ENCODE measurements at places on chromosomes 6 and 20.

DNA sequence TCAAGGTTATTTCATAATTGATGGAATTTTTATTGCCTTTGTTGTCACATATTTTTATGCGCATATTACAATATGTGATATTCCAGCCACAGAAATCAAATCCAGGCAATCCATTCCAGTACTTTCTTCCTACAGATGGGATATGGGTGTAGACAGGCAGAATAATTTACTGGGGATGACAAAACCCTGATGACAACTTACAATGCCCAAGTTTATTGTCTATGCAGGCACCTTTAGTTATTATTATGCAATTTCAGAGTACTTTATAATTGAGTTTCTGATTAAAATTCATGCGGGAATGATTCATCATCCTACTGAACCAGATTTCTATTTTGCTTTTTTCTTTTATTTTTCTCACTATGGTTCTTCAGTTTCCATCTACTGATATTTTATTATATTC lies 358.7 kb downstream of the LMBRD1 start:
- no peak for DNase-seq

GRCh38 chr6:144758602-144759001 lies 473.5 kb downstream of the UTRN start:
- no peak for DNase-seq

DNA sequence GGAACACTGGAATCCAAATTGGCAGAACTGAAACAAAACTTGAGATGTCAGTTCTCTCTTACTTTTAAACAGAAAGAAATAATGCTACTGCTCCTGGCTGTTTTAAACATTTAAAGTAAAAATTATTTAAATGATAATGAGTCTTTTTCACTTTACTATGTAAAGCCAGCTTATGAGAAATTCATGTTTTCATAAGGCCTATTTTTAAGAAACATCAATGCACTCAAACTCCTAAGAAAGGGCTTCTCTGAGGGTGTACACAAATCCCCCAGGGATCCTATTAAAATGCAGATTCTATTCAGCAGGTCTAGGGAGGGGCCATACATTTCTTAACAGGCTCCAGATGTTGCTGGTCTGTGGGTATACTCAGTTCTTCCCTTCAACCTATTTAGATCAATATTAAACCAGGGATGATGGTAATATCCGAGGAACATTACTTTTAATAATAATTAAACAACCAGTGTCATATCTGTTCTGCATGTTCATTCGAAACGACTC lies 2.3 kb downstream of the FERMT1 start:
- DNase-seq: no peak

GRCh38 chr6:29810371-29810770 lies 17.3 kb upstream of the HLA-G start:
- DNase-seq: no peak

GRCh38 chr6:105909106-105909505 lies 177.0 kb upstream of the PRDM1 start:
- peak; percentile 85 for DNase-seq

GRCh38 chr20:35954907-35955251 lies 577 bp upstream of the SCAND1 start:
- DNase-seq: no peak

GRCh38 chr20:57393321-57394120 lies 2.3 kb downstream of the RBM38 start:
- DNase-seq: no peak

DNA sequence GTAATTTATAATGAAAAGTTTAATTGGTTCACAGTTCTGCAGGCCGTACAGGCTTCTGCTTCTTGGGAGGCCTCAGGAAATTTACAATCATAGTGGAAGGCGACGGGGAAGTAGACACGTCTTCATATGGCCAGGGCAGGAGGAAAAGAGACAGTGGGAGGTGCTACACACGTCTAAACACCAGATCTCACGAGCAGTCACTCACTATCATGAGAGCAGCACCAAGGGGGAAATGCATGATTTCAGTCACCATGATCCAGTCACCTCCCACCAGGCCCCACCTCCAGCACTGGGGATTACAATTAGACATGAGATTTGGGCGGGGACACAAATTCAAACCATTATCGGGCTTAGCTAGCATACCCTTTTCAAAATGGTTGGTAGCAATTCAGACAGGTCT lies 41.2 kb downstream of the EIF2S2 start:
- no peak for DNase-seq

DNA sequence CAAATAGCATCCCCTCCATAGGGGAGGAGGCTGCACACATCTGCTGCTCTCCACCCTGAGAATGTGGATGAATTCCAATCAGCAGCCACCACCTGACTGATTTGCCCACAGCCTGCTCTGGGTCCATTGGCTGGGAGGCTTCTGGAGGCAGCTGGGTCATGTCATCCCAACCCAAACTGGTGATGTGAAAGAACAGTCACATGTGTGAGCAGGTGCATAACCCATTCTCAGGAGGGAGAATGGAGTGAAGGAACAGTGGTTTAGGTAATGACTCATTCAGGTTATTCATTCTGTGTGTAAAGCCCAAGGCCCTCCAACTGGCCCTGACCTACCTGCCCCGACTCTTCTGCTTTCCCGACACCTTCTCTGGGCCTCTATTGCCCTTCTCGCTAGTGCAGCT lies 90.9 kb upstream of the GCM1 start:
- no peak for DNase-seq

DNA sequence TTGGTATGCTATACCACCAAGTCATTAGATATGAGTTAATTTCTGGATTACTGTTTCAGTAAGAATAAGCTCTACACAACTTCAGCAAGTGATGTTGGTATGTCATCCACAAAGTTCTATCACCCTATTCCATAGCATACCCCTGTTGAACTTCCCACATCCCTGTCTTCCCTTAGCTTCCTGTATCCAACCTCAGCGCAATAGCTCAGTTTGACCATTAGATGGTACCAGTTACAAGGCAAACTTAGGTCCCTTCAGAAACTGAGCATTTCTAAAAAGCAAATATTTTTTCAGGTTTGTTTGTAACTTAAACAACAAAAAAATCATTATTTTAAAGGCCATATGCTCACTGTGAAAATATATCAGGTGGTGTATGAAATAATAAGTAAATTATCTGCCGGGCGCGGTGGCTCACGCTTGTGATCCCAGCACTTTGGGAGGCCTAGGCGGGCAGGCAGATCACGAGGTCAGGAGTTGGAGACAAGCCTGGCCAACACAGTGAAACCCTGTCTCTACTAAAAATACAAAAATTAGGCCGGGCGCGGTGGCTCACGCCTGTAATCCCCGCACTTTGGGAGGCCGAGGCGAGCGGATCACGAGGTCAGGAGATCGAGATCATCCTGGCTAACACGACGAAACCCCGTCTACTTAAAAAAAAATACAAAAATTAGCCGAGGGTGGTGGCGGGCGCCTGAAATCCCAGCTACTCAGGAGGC lies 8.8 kb upstream of the MOG start:
- DNase-seq: no peak

GRCh38 chr20:33463332-33464101 lies 20.0 kb upstream of the SNTA1 start:
- no peak for DNase-seq

DNA sequence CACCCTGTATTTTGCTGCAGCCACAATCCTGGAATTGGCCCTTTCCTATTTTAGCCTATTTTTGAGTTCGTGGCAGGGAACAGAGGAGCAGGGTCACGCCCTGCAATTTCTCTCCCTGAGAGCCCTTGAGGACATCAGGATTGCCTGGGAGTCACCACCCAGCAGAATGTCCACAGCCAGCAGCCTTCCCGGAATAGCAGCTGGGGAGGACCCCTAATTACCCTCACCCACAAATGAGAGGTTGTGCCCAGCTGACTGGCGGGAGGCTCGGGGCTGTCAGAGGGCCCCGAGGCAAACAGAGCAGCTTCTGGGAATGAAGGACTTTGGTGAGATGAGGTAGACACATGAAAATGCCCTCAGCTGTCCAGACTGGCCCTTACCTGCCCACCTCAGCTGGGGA lies 165.1 kb downstream of the PREX1 start:
- no peak for DNase-seq

GRCh38 chr6:139475646-139476045 lies 101.2 kb upstream of the CITED2 start:
- no peak for DNase-seq

GRCh38 chr6:127146932-127147331 lies 28.5 kb downstream of the RSPO3 start:
- DNase-seq: no peak

DNA sequence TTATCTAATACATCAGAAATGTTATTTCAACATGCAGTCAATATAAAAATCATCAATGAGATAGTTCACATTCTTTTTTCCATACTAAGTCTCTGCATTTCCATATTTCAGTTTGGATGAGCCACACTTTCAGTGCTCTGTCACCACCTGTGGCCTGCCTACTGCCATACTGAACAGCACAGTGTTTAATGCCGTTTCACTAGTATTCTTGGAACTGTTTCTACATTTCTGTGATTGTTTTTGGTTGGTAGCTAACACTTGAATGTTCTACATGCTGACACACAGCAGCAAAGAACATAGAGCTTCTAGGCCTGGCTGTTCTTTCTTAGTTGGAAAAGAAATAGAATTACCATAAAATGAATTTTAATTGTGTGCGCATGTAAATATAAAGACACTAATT lies 61.4 kb upstream of the KIF25 start:
- no peak for DNase-seq

- no peak for DNase-seq
These were observed 17.4 kb downstream of the HFE start for GRCh38 chr6:26104457-26105108.

DNA sequence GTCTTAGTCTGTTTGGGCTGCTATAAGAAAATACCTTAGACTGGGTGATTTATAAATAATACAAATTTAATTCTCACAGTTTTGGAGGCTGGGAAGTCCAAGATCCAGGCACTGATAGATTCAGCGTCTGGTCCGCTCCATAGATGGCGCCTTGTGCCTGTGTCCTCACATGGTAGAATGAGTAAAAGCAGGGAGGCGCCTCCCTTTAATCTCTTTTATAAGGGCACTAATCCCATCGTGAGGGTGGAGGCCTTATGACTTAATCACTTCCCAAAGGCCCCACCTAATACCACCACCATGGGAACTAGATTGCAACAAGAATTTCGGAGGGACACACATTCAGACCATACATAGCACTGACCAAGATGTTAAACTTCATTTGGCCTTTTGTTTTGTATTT lies 91.2 kb upstream of the TMEM181 start:
- DNase-seq: no peak

GRCh38 chr20:22106308-22106938 lies 401.0 kb downstream of the PAX1 start:
- peak; percentile 61 for DNase-seq

DNA sequence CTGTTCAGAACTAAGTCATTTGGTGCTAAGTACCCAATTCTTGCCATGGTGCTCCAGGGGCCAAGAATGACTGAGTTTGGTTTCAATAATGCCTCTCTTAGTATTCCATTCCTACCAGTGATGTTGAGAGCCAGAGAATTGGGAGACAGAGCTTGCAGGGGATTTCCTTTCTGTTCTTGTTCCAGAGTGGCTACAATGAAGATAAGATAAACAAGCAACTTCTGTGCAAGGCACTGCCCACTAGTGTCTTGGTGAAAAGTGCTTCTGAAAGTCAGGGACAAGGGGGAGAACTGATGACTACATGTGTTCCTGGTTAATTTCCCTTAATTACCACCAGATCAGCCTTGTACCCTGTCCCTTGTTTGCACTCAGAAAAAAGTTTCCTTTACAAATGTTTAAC lies 421.6 kb downstream of the BCKDHB start:
- DNase-seq: no peak
